ENCODE measurements at places on chromosomes 2 and 18.
A peak's percentile ranks its signal among the peaks of the same experiment; 100 is the strongest.

GRCh38 chr2:222649801-222650200 is 6.1 kb downstream of the FARSB start:
- DNase-seq, result no peak

- DNase-seq, result no peak
Measured at GRCh38 chr2:69549421-69549820, 94.1 kb downstream of the AAK1 start.

DNA sequence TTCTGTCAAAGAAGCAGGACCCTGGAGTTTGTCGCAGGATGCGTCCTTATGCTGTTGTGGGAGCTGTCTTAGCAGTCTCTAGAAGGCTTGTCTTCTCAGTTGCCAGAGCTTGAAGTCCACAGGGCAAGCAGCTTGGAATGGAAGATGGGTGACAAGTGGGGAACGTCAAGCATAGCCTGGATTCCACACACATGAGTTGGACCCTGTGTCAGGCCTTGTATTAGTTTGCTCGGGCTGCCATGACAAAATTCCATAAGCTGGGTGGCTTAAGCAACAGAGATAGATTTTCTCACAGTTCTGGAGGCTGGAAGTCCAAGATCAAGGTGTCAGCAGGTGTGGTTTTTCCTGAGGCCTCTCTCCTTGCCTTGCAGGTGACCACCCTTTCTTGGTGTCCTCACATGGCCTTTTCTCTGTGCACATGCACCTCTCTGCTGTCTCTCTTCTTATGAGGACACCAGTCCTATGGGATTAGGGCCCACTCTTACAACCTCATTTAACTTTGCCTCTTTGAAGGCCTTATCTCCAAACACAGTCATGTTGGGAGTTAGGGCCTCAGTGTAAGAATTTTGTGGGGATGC is 51.3 kb downstream of the THNSL2 start:
- no peak for DNase-seq

- DNase-seq, result no peak
Measured at GRCh38 chr2:56025469-56026193, 102.0 kb upstream of the EFEMP1 start.

- DNase-seq, result no peak
Measured at GRCh38 chr2:239873656-239874635, 151.2 kb downstream of the NDUFA10 start.

GRCh38 chr18:13399511-13399910 is 181.0 kb downstream of the LDLRAD4 start:
- DNase-seq, result no peak

DNA sequence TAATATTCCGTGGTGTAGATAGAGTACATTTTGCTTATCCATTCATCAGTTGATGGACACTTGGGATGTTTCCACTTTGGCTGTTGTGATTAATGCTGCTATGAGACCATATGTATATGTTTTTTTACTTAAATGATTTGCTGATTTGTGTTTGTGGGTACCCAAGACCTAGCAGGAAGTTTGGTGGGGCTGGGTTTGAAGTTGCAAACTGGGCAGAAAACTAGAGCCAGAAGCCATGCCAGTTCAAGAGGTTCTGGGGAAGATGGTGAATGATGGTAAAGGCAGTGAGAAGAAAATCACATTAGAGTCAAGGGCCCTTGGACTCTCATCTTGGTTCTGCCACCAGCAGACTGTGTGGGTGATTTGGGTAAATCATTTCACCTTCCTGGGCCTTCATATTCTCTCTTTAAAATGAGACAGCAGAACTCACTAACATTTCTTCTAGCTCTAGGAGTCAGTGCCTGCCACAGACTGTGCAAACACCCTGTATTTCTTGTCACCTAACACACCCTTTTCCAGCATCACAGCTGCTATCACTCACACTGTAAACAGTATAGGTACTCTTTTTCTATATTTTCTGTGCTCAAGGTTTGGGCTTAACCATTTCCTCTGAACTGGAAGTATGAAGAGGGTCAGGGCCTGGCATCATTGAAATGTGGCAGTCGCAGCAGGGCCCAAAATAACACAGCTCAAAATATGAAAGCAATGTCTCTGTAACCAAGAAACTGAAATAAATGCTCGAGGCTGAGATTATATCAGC is 8.4 kb upstream of the CTLA4 start:
- no peak for DNase-seq

DNA sequence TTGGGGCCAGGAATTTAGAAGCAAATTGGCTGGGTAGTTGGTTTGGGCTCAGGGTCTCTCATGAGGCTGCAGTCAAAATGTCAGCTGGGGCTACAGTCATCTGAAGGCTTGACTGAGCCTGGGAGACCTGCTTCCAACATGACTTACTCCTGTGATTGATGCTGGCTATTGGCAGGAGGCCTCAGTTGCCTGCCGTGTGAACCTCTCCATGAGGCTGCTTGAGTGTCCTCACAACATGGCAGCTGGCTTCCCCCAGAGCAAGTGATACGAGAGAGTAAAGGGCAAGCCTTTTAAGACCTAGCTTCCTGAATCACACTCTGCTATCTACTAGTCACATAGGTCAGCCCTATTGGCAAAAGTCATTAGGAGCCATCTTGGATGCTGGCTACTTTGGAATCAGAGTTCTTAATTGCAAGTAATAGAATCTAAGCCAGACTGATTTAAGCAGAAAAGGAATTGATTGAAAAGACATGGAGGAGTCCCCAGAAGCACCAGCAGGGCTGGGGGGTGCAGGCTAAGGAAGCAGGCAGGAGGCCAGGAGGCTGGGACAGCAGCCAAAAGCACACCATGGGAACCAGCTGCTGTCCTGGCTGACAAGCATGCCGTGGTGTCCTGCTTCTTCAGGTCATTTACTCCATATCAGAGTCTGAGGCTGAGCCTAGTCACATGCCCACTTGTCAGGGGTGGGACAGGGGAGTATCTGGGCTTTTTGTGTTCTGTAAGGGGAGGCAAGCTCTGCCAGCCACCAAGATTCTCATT is 7.8 kb upstream of the GIGYF2 start:
- DNase-seq, result peak; percentile 35

GRCh38 chr2:105224444-105224843 is 17.1 kb upstream of the GPR45 start:
- DNase-seq, result no peak

- DNase-seq, result no peak
Measured at GRCh38 chr18:32775628-32776027, 2.8 kb upstream of the KLHL14 start.

DNA sequence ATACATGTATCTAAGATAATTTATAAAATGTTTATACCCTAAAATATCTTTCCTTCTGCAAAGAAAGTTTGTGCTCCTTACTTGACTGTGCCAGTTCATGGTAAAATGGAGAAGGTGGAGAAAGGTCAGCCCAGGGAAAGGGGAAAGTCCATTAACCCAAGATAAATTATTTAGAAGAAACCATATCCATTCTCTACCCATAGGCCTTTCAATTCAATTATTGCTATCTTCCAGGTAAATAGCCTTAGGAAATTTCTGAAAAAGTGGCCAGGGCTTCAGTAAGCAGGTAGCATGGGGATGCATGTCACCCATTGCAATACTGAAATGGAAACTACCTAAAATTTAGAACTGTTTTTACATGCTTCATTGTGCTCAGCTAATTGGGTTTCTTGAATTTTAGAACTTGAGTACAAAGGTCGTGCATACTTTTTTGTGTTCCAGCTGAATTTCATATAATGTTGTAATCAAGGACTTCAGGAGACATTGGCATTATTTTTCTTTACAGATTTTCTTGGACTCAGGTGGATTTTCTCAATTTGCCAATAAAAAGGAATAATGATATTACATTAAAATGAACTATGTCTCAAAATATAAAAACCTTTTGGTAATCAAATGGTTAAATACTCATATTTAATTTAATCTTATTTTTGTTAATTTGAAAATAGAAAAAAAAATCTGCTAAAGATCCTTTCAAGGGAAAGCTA is 124.9 kb downstream of the CSRNP3 start:
- DNase-seq, result no peak

DNA sequence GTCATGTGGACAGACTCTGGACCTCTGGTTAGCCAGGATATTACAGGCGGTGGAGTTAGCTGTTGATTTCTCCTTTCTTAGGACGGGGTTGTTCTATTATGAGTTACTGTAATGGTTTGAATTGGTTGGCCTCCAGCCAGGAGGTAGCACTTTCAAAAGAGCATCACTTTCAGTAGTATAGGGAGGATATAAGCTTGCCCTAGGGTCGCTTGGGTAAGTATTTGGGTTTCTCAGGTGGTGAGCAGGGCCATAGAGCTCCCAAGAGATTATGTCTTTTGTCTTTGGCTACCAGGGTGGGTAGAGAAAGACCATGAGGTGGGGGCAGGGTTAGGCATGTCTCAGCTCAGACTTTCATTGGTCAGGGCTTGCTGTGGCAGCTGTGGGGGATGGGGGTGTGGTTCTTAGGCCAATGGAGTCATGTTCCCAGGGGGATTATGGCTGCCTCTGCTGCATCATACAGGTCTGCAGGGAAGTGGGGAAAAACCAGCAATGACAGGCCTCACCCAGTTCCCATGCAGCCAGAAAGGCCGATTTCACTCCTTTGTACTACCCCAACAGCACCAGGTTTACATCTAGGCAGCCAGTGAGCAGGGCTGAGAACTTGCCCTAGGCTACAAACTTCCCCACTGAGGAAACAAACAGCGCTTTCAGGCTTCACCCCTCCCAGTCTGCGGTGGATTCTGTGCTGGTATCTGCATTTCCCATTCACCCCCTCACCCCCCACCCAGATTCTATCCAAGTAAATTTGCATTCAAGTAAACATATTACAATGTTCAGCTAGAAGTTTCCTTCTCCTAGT is 89.4 kb upstream of the SLC38A11 start:
- no peak for DNase-seq

DNA sequence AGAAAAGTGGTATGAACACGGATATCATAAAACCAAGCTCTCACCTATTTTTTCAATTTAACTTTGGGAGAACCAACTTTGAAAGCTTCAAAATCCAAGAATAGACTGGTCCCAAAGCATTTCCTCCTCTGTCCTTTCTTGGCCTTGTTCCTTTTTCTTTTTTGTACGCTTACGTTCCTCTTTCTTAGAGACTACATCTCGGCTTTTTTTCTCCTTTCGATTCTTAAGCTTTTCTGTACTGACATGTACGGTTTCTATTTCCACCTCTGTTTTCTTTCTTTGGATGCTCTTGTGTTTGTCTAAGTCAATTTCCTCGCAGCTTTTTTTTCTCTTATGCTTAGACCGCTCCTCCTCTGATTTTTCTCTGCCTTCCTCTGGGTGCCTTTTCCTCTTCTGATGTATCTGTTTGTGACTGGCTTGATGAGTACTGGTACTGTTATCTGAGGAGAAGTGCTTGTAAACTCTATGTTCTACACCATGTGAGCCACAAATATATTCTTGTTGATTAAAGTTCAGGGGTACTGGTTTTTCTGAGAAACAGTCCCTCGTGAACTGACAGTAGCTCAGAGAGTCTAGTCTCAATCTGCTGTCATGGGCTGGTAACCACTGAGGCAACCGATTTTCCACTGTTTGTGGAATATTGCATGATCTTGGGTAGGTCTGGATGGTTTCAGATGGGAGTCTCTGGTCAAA is 11.5 kb upstream of the RNU2-63P start:
- no peak for DNase-seq

- no peak for DNase-seq
Measured at GRCh38 chr2:46657042-46657504, 177.7 kb downstream of the TMEM247 start.

DNA sequence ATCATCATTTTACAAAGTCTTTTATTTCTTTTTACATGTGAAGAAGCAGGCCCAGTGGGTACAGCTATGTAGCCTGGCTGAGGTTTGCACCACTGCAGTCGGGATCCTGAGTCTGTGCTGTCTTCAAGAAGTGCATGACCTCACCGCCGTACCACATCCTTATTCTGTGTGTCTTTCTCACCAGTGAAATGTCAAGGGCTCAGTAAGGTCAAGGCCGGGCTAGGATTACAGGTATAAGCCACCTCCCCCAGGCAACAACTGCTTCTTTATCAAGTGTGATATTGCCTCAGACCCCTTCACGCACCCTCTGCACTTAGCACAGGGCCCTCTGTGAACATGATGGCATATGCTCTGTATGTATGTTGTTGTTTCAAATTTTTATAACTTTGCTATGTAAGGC is 76.7 kb downstream of the PIEZO2 start:
- DNase-seq, result no peak

- no peak for DNase-seq
Measured at GRCh38 chr2:79375817-79376216, 137.0 kb upstream of the CTNNA2 start.

DNA sequence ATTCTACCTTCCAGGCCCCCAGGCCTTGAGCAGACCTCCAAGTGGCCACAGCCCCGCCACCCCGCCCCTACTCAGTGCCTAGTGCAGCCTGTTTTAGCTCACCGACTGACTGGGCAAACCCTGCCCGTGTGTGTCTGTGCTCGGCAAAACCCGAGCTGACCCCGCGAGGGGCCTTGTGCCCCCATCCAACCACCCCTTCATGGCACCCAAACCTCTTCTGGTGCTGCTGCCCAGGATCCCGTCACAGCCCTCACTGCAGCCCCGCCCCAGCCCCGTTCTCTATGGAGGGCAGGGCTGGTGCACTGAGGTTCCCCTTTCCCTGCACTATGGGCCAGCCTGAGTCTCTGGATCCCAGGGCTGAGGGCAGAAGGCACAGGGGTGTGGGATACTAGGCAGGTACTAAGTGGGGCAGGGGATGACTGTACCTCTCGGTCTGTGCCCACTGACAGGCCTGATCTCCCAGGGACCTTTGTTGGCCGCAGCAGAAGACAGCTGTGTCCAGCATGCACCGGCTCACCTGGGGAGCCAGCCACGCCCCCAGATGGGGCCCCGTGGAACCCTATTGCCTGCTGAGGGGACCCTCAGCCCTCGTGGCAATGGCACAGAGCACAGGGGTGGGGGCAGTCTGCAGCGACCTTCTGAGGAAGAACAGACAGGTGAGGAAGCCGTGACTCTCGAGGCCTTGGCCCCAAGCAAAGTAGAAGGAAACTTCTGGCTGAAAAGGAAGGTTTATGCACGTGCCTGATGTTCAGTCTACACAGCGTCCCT is 69.9 kb upstream of the OTOS start:
- no peak for DNase-seq

DNA sequence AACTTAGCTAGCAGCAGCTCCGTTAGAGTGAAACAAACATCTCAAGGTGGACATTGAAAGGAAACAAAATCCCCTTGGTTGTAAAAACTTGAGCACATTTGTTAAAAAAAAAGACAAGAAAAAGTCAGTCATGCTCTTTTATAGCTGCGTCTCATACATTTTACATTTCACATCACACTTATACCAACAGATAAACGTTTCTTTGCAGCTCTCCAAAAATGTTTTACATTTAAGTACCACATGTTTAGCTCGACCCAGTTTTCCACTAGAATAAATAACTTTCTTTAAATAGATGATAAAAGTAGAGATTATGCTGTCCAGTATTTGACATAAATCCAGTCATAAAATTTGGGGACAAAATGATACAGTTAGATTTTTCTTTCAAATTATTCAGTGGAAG is 297.0 kb upstream of the ST6GAL2 start:
- DNase-seq, result no peak

- DNase-seq, result peak; percentile 81
Measured at GRCh38 chr2:102251042-102251848, 60.1 kb upstream of the IL1RL1 start.

DNA sequence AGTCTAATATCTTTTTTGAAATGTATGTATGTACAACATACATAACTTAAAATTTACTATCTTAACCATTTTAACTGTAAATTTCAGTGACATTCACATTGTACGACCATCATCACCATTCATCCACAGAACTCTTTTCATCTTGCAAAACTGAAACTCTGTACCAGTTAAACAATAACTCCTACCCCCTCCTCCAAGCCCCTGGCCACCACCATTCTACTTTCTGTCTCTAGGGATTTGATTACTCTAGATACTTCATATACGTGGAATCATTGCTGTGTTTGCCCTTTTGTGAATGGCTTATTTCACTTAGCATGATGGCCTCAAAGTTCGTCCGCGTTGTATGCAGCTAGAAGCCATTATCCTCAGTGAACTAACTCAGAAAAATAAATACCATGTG is 217.0 kb downstream of the METTL4 start:
- DNase-seq, result no peak
